NCI-H1105 treated with DMSO at 0.1 percent for 48 hours (cell line): ENCODE measurements at places on chromosomes 11 and 22.
A peak's percentile ranks its signal among the peaks of the same experiment; 100 is the strongest.

- DNase-seq = no peak
Observed at GRCh38 chr22:46416520-46416871, 81.0 kb downstream of the TRMU start.

GRCh38 chr11:130574740-130575139 lies 126.3 kb downstream of the ADAMTS15 start:
- DNase-seq = no peak

- DNase-seq = no peak
Observed at GRCh38 chr11:1336836-1337646, 27.6 kb upstream of the TOLLIP start.

GRCh38 chr11:61080526-61080925 lies 21.8 kb upstream of the CD5 start:
- DNase-seq = no peak

DNA sequence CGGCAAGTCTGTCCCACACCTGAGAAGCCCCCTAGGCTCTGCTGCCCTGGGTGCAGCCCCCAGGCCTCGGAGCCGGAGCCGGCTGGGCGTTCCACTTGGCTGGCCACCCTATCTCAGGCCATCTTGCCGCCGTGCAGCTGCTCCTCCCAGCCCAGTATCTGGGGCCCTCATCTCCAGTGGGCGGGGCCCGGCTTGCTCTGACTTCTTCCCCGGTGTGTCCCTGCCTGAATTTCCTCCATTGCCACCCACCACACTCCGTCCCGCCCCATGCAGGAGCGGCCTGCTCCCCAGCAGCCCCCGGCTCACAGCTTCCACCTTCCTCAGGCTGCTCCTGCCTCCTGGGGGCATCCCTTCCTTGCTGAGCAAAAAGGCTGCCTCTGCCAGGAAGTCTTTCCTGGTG lies 46.6 kb downstream of the WNT7B start:
- DNase-seq = no peak

GRCh38 chr22:30472994-30473720 lies 1.3 kb upstream of the SEC14L3 start:
- no peak for DNase-seq

- no peak for DNase-seq
Observed at GRCh38 chr22:43772831-43773230, 39.3 kb downstream of the EFCAB6 start.

DNA sequence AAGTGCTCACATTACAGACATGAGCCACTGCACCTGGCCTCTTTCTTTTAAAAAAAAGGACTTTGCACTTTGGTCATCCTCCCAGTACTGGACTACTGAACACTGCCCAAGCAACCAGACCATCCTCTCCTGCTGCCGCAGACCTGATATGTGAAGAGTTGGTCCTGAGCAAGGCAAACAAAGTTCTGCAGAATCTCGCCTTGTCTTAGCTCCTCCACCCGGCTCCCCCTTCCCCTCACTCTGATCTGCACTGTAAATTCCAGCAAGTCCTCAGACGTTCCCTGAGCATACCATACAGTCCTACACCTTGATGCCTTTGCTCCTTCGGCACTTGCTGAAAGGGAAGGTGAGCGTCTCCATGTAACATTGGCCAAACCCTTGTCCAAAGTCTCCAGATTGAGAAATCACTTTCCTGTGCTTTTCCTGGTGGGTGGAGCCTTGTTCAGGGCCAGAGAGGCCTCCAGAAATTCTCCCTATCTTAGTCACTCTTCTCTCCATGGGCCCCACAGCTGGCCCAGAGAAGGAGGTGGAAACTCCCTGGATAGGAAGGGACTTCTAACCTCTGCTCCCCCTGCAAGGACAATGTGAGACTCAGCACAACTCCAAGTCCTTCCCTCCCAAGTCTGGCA lies 47.0 kb upstream of the TIMP3 start:
- no peak for DNase-seq

GRCh38 chr22:41927813-41928212 lies 1.2 kb upstream of the TNFRSF13C start:
- no peak for DNase-seq

GRCh38 chr11:116865696-116866095 lies 28.3 kb upstream of the APOA1 start:
- no peak for DNase-seq

GRCh38 chr11:44494785-44495184 lies 70.7 kb upstream of the CD82 start:
- DNase-seq = no peak

- DNase-seq = peak; percentile 79
Observed at GRCh38 chr11:30960387-30960992, 374.3 kb upstream of the MPPED2 start.

DNA sequence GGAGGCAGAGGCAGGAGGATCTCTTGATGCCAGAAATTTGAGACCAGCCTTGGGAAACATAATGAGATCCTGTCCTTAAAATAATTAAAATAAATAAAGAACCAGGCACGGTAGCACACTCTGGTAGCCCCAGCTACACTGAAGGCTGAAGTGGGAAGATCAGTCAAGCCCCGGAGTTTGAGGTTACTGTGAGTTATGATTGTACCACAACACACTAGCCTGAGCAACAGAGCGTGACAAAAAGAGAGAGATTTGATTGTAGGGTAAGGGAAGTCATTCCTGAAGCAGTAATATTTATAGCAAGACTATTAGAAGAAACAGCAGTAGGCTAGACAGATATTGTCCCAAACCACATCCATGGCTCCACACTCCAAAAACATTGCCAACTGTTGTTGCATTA lies 1408.4 kb upstream of the TENM4 start:
- DNase-seq = no peak

- DNase-seq = no peak
Observed at GRCh38 chr11:97430877-97431276, 1041.1 kb downstream of the JRKL start.
